ENCODE measurements at places on chromosomes 7 and 10. TPM values are rescaled to one million over a fixed set of nuclear protein-coding genes. Genes with fewer than 3 reads are reported as not detected.

Gene HTRA1
- total RNA-seq: 57.0 TPM

Gene SGCE
- 57.5 TPM for total RNA-seq

Gene AZGP1
- total RNA-seq: under 0.01 TPM

Gene MCM10
- 14.6 TPM for total RNA-seq

Gene FASTK
- 71.1 TPM for total RNA-seq

Gene NYAP1
- 1.8 TPM for total RNA-seq

Gene TLL2
- under 0.01 TPM for total RNA-seq

Gene TMEM213
- not detected for total RNA-seq

Measured in bronchus fibroblast of lung (primary cell).